ENCODE measurements at places on chromosomes 4 and X.

DNA sequence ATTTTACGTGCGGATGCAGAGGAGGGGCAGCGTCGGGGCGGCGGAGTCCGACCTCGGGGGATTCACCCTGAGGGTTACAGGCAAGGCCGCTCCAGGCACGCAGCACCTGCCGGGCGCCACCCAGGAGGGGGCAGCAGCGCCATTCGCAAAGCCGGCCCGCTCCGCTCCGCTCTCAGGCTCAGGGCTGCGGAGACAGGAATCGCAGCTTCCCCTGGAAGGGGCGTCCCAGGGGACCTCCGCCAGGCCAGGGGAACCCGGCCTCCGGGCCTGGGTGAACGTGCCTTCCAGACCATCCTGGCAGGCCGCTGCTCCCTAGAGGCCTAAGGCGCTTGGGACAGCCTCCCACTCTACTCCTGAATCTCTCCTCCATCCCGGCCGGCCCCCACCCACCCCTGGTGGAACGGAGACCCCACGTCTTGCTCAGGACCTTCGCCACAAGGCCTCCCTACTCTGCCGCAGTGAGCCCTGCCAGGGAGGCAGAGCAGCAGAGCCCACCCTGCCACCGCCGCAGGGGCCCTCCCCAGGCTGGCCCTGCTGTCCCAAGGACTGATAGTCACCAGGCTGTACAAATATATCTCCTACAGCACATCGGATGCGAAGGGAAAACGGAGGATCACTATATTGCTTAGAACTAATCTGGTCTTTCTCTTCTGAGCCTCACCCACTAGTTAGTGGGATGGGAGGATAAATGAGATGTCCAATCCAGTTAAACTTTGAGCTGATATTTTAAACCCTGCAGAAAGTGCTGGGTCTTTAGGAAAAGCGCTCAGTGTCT lies 115.0 kb downstream of the SMIM20 start:
- H3K27ac ChIP-seq = peak overlapping the region; percentile 65
- H3K36me3 ChIP-seq = no peaks in the 10 kb centered on the region
- peaks cover 19% of the 10 kb centered on the region for H3K4me1 ChIP-seq

DNA sequence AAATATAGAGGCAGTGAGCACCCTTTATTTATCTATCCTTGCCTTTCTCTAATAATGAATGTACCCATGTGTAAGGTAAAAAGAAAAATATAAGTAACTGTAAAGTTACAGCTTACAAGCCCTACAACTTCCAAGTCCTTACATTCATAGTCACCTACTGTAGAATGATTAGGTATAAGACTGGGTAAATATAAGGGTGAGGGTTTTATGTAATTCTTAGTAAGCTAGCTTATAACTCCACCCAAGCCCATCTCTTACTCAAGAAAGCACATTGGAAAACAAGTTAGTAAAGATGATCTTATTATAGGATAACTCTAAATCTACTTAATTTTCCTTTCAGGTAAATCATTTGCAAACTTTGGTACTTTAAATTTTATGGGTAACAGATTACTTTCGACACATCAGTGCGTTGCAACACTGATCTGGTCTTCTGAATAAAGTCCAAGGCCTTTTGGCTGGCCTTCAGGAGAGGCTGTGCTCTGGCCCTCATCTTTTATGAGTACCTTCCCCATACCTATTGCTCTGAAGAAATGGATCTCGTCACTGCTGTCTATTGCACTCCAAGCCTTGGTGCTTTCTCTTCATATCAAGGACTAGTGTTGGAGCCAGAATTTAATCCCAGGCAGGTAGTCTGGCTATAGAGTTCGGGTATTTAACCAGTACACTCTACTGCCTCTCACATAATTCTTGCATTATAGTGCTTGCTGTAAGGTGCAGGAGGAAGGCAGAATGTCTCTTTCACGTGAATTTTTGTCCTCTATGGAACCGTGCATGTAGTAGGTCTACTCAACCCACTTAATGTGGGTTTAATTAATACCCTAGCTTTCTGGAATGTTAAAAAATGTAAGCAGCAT lies 443.6 kb upstream of the AR start:
- no peaks in the 10 kb centered on the region for H3K4me1 ChIP-seq
- no peaks in the 10 kb centered on the region for H3K27me3 ChIP-seq
- no peak overlapping the region for H3K4me3 ChIP-seq

GRCh38 chr4:126338548-126338947 lies 1023.8 kb downstream of the FAT4 start:
- no peak overlapping the region for H3K4me3 ChIP-seq
- H3K27me3 ChIP-seq = no peaks in the 10 kb centered on the region
- H3K36me3 ChIP-seq = no peaks in the 10 kb centered on the region
- no peak overlapping the region for H3K27ac ChIP-seq

- peaks cover 3% of the 10 kb centered on the region for H3K27me3 ChIP-seq
- H3K36me3 ChIP-seq = no peaks in the 10 kb centered on the region
- no peak for DNase-seq
- no peaks in the 10 kb centered on the region for H3K4me1 ChIP-seq
- H3K27ac ChIP-seq = no peak overlapping the region
These were observed 23.3 kb downstream of the PHOX2B start for GRCh38 chr4:41725254-41725653.

- no peaks in the 10 kb centered on the region for H3K4me1 ChIP-seq
- no peaks in the 10 kb centered on the region for H3K27me3 ChIP-seq
- no peak overlapping the region for H3K27ac ChIP-seq
- H3K36me3 ChIP-seq = no peaks in the 10 kb centered on the region
- no peak for DNase-seq
- no peak overlapping the region for H3K4me3 ChIP-seq
These were observed 209.9 kb downstream of the PARM1 start for GRCh38 chr4:75142850-75143249.

- H3K27me3 ChIP-seq = no peaks in the 10 kb centered on the region
- no peaks in the 10 kb centered on the region for H3K4me1 ChIP-seq
- H3K27ac ChIP-seq = no peak overlapping the region
- H3K36me3 ChIP-seq = no peaks in the 10 kb centered on the region
- no peak overlapping the region for H3K4me3 ChIP-seq
These were observed 716.3 kb downstream of the GLUD2 start for GRCh38 chrX:121763671-121764070.

DNA sequence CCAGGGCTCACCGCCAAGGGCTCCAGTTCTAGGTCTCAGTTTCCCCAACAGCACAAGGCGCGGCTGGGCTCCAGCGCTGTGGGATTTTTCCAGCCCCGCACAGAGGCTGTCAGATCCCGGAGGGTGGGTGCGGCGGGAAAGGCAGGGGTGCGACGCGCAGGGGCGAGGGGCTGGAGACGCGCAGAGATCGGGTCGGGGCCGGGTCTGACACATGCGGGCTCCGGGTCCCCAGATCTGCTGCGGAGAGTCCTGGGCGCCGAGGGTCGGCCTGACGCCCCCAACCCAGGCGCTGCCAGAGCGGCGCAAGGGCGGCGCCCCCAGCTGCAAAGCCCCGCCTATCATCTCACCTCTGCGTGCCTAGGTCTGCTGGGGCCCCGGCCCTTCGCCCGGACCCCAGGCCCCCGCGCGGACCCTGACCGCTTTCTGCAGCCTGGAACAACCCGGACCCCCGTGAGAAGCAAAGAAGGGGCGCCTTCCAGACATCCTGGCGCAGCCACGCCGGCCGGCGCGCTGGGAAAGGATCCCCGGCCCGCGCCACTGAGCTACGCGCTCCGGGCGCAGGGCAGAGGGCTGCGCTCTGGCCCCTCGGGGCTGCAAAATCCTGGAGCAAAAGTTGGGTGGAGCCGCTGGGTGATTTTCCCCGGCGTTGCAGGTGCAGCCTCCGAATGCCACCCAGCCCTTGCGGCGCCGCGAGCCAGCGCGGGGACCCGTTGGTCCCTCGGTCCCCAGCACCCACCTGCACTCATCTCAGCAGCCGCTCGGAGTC lies 486 bp downstream of the ABLIM2 start:
- H3K36me3 ChIP-seq = peaks cover 3% of the 10 kb centered on the region
- peaks cover 5% of the 10 kb centered on the region for H3K4me1 ChIP-seq
- H3K27ac ChIP-seq = no peak overlapping the region
- DNase-seq = no peak
- peak overlapping the region; percentile 68 for H3K4me3 ChIP-seq

- H3K27ac ChIP-seq = no peak overlapping the region
- peaks cover 3% of the 10 kb centered on the region for H3K27me3 ChIP-seq
- no peak overlapping the region for H3K4me3 ChIP-seq
- no peak for DNase-seq
- no peaks in the 10 kb centered on the region for H3K4me1 ChIP-seq
- H3K36me3 ChIP-seq = no peaks in the 10 kb centered on the region
These were observed 40.7 kb upstream of the DDX3X start for GRCh38 chrX:41293269-41293668.

GRCh38 chr4:98692411-98692810 lies 34.0 kb upstream of the TSPAN5 start:
- H3K36me3 ChIP-seq = peaks cover 3% of the 10 kb centered on the region
- peaks cover 19% of the 10 kb centered on the region for H3K4me1 ChIP-seq
- no peak overlapping the region for H3K4me3 ChIP-seq
- H3K27me3 ChIP-seq = no peaks in the 10 kb centered on the region
- no peak overlapping the region for H3K27ac ChIP-seq

DNA sequence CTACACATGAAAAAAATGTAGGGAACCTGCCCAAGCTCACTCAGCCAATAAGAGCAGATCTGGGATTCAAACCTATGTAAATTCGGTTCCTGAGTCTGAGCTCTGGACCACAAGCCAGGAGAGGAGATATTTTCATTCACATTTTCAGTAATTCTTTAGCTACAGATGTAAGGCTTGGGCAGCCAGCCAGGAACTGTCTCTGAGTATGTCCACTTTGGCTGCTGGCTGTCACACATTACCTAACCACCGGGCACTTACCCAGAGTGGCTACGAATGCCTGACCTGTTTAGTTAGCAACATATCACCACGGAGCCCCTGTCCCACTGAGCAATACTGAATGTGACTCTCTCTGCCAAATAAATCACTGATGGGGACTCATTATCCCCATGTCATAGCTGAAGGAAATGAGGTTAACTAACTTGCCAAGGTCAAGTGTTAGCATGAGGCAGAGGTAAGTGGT lies 15.3 kb downstream of the USP46 start:
- DNase-seq = no peak
- no peaks in the 10 kb centered on the region for H3K36me3 ChIP-seq
- peaks cover 6% of the 10 kb centered on the region for H3K27me3 ChIP-seq
- H3K4me3 ChIP-seq = no peak overlapping the region
- peaks cover 12% of the 10 kb centered on the region for H3K4me1 ChIP-seq
- no peak overlapping the region for H3K27ac ChIP-seq

DNA sequence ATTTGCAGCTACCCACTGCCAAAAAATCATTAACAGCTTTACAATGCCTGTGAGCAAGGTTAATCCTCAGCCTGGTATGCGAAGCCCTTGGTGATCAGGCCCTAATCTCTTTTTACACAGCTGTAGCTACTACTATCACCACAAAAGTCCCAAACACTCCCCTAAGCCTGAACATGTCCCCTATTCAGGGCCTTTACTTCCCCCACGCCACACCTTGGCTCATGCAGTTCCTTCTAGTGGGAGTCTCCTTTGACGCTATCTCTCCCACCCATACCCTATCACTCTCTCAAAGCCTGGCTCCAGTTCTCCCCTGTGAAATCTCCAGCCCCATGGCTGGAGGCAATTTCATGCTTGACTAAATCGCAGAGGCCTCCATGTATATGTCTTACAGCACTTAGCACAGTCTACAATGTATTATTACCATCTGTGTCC lies 90.6 kb upstream of the CBR4 start:
- no peak overlapping the region for H3K4me3 ChIP-seq
- no peaks in the 10 kb centered on the region for H3K4me1 ChIP-seq
- DNase-seq = no peak
- no peak overlapping the region for H3K27ac ChIP-seq
- no peaks in the 10 kb centered on the region for H3K36me3 ChIP-seq
- H3K27me3 ChIP-seq = no peaks in the 10 kb centered on the region

DNA sequence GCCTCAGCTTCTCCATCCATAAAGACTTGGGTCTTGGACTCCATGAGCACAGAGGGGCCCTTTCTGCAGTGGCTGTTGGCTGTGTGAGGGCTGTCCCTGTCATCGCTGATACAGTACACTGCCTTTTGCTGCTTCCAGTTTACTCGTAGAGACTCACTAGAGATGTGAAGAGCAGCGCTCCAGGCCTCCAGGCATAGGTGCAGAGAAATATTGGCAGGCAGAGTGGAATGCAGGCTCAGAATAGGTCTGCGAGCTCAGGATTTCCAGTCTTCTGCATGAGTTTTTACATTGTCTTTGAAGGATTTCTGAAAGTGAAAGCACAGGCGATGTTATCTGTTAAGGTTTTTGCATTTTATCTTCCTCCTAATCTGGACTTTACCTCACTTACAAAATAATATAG lies 97.4 kb downstream of the AASDH start:
- peak overlapping the region; percentile 21 for H3K4me3 ChIP-seq
- peaks cover 12% of the 10 kb centered on the region for H3K27me3 ChIP-seq
- H3K36me3 ChIP-seq = no peaks in the 10 kb centered on the region
- no peak for DNase-seq

- H3K36me3 ChIP-seq = no peaks in the 10 kb centered on the region
- DNase-seq = no peak
- no peak overlapping the region for H3K4me3 ChIP-seq
- H3K4me1 ChIP-seq = no peaks in the 10 kb centered on the region
These were observed 2105.9 kb downstream of the ARAP2 start for GRCh38 chr4:34138385-34138784.

DNA sequence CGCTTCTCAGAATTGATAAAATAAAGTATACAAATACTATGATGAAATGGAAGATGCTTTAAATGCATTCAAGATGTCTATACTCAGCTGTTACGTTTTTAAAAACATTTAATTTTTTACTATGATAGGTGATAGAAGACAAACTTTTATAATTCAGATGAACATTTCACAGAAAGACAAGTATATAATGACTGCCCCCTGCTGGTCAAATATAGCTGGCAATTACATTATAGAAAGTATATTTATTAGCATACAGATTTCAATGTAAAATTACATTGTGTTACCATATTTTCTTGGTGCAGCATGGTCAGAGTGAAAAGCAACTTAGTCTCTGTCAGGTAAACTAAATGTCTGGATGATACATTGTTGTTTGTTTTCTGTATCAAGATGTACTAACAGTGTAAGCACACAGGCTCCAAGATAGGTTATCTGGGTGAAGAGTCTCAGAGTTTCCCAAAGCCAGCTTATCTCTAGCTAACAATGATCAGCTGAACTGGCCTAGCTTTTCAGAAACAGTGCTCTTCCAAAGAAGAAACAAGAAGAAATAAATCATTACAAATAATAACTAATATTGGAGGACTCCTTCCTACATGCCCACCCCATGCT lies 54.1 kb downstream of the SRPX start:
- H3K27me3 ChIP-seq = peaks cover 8% of the 10 kb centered on the region
- no peak overlapping the region for H3K27ac ChIP-seq
- no peak overlapping the region for H3K4me3 ChIP-seq
- no peak for DNase-seq

DNA sequence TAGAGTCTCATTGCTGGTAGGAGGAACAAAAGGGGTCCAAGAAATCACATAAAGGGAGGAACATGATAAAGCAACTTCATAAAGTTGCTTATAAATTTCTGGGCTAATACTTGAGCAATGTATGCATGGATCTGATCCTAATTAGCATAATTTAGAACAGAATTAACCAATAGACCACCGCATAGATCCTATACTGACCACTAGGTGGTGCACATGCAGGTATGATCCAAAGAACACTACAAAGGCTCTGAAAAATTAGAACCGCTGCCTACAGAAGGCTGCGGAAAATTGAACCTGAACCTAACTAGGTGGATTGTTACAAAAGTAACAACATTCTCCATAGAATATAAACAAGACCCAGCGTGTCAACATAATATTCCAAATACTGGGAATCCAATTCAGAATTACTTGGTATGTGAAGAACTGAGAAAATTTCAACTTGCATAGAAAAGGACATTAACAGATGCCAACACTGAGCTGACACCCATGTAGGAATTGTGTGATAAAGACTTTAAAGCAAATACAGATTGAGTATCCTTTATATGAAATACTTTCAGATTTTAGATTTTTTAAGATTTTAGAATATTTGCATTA lies 23.3 kb downstream of the BRCC3 start:
- peak; percentile 4 for DNase-seq
- H3K4me3 ChIP-seq = no peak overlapping the region
- H3K27me3 ChIP-seq = no peaks in the 10 kb centered on the region
- peaks cover 13% of the 10 kb centered on the region for H3K36me3 ChIP-seq
- no peaks in the 10 kb centered on the region for H3K4me1 ChIP-seq
